ENCODE measurements at places on chromosomes 3 and 15.

GRCh38 chr3:113063126-113063894 lies 72.5 kb downstream of the GTPBP8 start:
- no peak for DNase-seq

- no peak for DNase-seq
These were observed 11.0 kb downstream of the TRAT1 start for GRCh38 chr3:108833611-108834010.

GRCh38 chr3:38586546-38587520 lies 62.7 kb downstream of the SCN5A start:
- DNase-seq = no peak

GRCh38 chr3:142844339-142844977 lies 44.4 kb downstream of the PCOLCE2 start:
- peak; percentile 39 for DNase-seq

- DNase-seq = peak; percentile 60
These were observed 284.0 kb upstream of the TBL1XR1 start for GRCh38 chr3:177481329-177481728.

- no peak for DNase-seq
These were observed 75.6 kb downstream of the CHAC1 start for GRCh38 chr15:41028853-41029252.

DNA sequence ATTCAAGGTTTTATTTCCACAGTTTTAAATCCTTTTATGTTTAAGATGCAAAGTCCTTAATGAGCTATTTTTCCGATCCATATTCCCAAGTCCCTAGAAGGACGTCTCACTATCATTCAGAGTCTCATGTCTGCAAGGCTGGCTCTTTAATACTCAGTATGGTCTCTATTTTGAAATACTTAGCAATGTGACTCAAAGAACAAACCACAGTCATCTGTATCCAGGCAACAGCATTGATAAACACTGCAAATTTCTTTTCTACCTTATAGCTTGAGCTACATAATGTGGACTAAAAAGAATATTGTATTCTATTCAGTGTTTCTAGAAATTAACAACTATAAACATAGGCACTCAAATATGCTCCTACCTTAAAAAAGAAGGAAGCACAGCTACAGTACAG lies 588.3 kb upstream of the NAALADL2 start:
- DNase-seq = no peak

GRCh38 chr3:94036909-94037507 lies 8.6 kb upstream of the STX19 start:
- peak; percentile 43 for DNase-seq

- DNase-seq = no peak
These were observed 242.0 kb upstream of the SETMAR start for GRCh38 chr3:4061195-4061594.

DNA sequence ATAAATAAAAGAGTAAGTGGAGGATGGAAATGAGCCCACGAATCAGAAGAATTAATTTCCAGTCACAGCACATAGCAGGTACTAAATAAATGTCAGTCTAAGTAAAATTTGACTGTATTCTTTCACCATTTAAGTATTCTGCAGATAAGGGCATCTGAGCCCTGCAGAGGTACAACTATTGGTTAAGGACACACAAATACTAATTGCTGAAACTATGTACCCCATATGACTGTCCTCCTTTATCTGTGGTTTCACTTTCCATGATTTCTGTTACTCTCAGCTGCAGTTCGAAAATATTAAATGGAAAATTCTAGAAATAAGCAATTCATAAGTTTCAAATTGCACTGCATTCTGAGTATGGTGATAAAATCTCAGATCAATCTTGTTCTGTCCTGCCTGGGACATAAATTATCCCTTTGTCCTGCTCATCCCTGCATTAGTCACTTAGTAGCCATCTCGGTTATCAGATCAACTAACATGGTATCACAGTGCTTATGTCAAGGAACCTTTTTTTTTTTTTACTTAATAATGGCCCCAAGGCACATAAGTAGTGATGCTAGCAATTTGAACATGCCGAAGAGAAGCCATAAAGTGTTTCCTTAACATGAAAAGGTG lies 95.1 kb downstream of the LSAMP start:
- DNase-seq = no peak

DNA sequence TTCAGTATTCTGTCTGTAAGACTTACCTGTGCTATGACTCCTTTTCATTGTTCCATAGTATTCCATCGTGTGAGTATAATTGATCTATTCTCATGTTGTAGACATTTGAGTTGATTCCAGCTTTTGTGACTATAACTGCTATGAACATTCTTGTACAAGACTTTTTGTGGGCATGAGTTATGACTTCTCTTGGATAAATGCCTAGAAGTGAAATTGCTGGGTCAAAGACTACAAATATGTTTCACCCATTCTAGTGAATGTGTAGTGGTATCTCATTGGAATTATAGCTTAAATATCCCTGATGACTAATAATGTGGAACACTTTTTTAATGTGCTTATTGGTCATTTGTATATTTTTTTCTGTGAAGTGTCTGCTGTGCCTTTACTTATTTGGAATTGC lies 27.6 kb upstream of the NPHP3 start:
- DNase-seq = no peak

GRCh38 chr3:69008980-69009379 lies 4.5 kb downstream of the EOGT start:
- no peak for DNase-seq

GRCh38 chr3:193593668-193594030 lies 641 bp downstream of the OPA1 start:
- DNase-seq = no peak

DNA sequence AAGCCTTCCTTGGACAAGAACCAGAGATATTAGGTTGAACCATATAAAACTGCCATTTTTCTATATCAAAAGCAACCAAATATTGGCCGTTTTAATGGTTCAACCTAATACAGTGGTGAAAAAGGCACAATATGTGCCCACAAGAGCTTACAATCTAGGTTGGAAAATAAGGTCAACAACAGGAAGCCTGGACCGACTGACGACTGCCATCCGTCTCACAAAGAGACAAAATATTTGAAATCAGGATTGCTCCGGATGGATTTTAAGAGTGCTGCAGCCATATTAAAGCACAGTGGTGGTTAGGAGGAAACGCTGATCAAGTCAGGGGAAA lies 1.4 kb downstream of the AHSG start:
- peak; percentile 5 for DNase-seq

DNA sequence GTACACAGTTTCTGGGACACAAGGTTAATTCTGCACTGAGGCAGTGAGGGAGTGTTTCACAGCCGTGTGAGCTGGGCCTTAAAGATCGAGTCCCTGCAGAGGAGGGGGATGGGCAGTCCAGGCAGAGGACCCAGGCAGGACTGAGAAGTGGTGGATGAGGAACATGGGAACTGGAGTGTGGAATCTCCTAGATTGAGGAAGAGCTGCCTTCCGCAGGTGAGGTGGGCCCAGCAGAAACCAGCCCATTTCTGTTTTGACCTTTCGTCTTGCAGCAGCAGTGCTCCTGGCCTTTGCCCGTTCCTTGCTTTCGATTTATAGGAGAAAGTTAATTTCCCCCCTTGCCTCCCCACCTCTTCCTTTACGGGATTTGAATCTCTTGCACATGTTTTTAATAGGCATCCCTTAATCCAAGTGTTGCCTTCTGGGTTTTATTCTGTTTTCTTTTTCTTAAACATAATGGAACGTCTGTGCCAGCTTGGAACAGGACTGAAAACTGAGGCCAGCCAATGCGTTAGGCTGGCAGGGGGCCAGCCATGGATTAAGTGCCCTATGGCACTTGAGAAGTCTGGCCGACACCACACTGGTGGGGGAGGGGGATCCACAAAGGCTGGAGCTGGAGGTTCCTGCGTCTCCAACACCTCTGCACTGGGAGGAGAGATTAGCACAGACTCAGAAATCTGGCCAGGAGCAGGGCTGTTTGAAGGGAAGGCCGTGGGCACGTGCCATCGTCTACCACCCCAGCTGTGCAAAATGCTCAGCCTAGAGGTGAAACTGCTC lies 78.1 kb downstream of the AAGAB start:
- DNase-seq = no peak

DNA sequence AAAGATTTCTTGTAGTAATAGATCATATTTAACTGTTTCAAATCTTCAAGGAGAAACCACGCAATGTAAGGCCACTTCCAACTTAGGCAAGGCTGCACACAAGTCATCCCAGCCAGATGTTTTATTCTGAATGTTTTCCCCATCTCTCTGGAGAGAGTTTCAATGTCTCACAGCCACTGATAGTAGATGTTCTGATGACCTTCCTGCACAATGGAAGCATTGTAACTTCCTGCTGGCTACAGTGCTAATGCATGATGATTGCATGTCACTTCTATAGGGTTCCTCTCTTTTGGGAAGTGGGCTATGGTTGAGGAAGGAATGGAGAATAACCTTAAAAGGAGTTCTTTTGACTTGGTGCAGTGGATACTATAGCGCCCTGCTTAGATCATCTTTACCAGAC lies 328.0 kb downstream of the ZNF621 start:
- no peak for DNase-seq

DNA sequence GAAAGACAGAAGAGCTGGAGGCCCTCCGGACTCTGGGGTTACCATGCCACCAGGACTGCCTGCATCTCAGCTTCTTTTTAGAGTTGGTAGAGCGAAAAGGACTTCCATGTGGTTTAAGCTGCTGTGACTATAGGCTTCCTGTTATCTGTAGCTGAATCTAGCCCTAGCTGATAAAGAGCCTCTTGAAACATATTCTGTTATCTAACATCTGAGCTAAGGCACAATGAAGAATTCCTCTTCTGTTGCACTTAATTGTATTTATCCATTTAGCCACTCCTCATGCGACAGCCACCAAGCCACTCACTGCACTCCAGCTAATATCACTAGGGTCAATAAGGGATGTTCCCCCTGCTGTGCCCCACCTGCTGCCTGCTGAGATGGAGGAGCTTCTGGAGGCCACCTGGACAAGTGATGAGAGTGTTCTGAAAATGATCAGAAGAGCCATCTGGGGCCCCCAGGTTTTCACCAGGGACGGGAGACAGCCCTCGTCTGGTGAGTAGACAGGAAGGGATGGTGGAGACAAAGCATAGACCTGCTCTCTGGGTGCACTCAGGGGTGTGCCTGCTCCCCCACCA lies 94.6 kb upstream of the PLXNA1 start:
- no peak for DNase-seq

- DNase-seq = no peak
These were observed 6.1 kb upstream of the SPTBN5 start for GRCh38 chr15:41899854-41900442.

GRCh38 chr3:153448151-153448829 lies 286.3 kb downstream of the RAP2B start:
- DNase-seq = no peak

DNA sequence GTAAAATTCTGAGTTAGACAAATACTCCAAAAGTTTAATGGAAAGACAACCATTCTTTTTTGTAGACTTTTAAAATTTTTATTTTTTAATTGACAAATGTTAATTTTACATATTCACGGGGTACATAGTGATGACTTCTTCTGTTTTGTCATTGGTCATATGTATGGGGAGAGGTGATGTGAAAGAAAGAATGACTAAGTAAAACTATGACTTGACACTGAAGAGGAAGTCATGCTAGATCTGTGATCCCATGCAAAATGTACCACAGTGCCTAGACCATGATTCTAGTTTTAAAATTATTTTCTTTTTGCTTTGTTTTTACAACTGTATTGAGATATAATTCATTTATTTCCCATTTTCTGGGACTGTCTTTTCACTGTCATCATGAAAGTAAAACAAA lies 281.6 kb downstream of the MBNL1 start:
- no peak for DNase-seq

GRCh38 chr3:169118666-169119370 lies 544.7 kb downstream of the MECOM start:
- no peak for DNase-seq

DNA sequence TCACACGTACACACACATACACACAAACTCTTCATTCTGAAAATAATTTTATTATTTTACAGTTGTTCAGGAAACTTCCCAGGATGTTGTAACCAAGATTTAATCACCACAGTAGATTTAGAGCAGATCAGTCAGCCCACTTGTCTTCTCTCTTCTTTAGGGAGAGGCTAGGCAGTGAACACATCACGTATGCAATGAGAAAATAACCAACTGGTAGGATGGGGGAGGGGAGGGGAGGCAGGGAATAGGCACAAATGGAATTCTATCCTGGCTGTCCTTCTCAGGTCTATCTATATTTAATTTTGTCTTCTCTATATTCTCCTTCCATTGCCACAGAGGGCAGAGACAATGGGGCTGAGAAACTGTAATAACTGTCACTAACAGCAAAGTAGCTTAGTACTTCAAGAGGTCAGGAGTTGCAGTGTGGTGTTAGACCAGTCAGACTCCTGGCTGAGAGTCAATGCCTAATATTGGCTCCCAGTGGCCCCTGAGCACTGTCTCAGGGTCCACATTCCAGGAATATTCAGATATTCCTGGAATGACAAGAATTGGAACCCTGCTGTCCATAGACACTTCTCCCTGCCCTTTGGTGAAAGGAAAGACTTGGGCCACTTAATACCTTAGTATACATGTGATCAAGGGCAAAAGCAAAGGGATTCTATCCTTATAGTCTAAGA lies 2.6 kb upstream of the HCLS1 start:
- no peak for DNase-seq

DNA sequence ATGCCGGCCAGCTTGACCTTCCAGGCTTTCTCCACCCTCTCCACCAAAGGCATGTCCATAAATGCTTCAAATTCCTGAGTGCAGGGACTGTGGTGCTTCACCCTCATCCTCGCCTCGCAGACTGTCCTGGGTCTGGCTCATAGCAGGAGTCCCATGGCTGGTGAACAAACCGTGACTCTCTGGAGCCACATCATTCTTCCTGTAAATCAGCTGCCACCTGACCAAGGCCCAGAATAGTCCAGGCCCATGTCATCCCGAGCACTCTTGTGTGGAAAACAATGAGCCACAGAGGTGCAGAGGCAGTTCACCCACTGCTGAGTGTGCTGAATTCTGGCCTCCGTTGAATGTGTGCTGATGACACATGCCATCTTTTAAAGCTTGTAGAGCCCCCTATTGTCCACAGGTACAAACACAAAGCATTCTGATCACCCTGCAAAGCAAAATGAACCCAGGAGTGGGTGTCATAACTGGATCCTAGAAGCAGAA lies 68.6 kb downstream of the ABHD5 start:
- no peak for DNase-seq

DNA sequence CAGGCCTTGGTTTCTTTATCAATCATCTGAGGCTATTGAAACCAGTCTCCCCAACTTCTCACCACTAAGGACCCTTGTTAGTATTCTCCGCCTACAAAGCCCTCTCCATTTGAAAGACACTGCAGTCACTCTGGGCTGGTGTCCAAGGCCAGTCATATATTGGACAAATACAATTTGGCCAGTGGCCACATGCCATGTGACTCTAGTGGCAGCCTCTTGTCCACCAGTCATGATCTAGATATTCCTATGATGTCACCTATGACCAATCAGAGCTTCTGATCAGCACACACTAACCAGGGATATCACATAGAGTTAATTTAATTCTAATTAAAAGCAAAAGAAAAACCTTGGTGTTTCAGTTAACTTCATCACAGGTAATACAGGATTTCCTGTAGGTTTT lies 68.2 kb downstream of the RAB11A start:
- DNase-seq = no peak

GRCh38 chr3:188697127-188697526 lies 474.6 kb upstream of the TPRG1 start:
- DNase-seq = no peak
